ENCODE measurements at places on chromosomes 4 and X. TPM values are rescaled to one million over a fixed set of nuclear protein-coding genes. Genes with fewer than 3 reads are reported as not detected.

- H3K4me1 ChIP-seq, result no peaks in the 10 kb centered on the region
- no peaks in the 10 kb centered on the region for H3K36me3 ChIP-seq
- DNase-seq, result no peak
- no peak overlapping the region for H3K27ac ChIP-seq
Observed at GRCh38 chrX:38880296-38880854, 79.1 kb downstream of the MID1IP1 start.

GRCh38 chr4:158786955-158787354 is 18.1 kb downstream of the FNIP2 start:
- peak overlapping the region; percentile 66 for H3K27ac ChIP-seq
- DNase-seq, result no peak
- no peaks in the 10 kb centered on the region for H3K27me3 ChIP-seq
- H3K4me3 ChIP-seq, result no peak overlapping the region
- H3K36me3 ChIP-seq, result no peaks in the 10 kb centered on the region

- H3K36me3 ChIP-seq, result no peaks in the 10 kb centered on the region
- no peak overlapping the region for H3K4me3 ChIP-seq
- no peak for DNase-seq
- H3K4me1 ChIP-seq, result no peaks in the 10 kb centered on the region
Observed at GRCh38 chr4:94036964-94037363, 170.7 kb upstream of the SMARCAD1 start.

FGF5 gene
- 0.07 TPM for total RNA-seq

TCEAL6 gene
- total RNA-seq, result 1.1 TPM

Data from right atrium auricular region (tissue), 2 donors.